ENCODE measurements at places on chromosomes 13 and 19.
A peak's percentile ranks its signal among the peaks of the same experiment; 100 is the strongest.

GRCh38 chr13:26343816-26344215, 89.9 kb downstream of the CDK8 start:
- no peaks in the 10 kb centered on the region for H3K27me3 ChIP-seq
- no peak overlapping the region for H3K27ac ChIP-seq
- H3K36me3 ChIP-seq, result peaks cover 4% of the 10 kb centered on the region
- H3K4me1 ChIP-seq, result peaks cover 3% of the 10 kb centered on the region

DNA sequence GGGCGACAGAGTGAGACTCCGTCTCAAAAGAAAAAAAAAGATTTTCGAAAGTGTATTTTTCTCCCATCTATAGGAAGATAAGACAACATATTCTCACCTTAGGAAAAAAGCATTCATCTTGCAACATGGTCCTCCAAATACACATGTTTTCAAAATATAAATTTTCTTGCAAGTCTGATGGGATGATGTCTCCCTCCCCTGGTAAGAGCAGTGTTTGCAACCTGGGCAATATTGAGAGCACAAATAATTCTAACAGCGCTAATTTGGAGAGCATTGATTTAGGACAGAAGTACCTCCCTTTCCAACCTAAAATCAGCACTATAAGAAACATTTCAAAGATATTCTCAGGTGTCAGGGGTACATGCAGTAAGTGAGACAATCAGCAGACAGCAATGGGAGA, 61.0 kb upstream of the SHISA2 start:
- no peak overlapping the region for H3K4me3 ChIP-seq
- no peak for DNase-seq
- peaks cover 5% of the 10 kb centered on the region for H3K27me3 ChIP-seq
- no peaks in the 10 kb centered on the region for H3K4me1 ChIP-seq
- H3K36me3 ChIP-seq, result no peaks in the 10 kb centered on the region

- no peak overlapping the region for H3K27ac ChIP-seq
- H3K36me3 ChIP-seq, result peaks cover 10% of the 10 kb centered on the region
- H3K27me3 ChIP-seq, result no peaks in the 10 kb centered on the region
- H3K4me3 ChIP-seq, result no peak overlapping the region
- no peaks in the 10 kb centered on the region for H3K4me1 ChIP-seq
- DNase-seq, result no peak
These were observed 41.2 kb downstream of the POLR1D start for GRCh38 chr13:27662738-27663470.

DNA sequence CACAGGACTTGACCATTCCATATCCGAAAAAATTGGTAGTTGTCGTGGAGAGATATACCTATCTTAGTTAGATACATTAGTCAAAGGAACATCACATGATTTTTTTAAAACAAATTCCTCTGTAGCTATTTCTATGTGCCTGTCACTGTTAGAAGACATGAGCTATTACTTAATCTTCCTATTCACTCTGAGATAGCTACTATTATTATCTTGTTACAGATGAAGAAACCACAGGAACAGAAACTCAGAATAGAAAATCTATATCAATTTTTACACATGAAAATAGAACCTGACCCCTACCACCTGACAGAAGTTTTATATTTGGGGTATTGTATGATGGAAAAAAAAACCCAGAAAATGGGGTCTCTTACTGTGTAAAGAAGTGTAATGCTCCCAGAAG, 68.9 kb upstream of the TDRD3 start:
- H3K27ac ChIP-seq, result no peak overlapping the region
- no peaks in the 10 kb centered on the region for H3K4me1 ChIP-seq
- no peaks in the 10 kb centered on the region for H3K36me3 ChIP-seq
- no peak overlapping the region for H3K4me3 ChIP-seq
- peaks cover 8% of the 10 kb centered on the region for H3K27me3 ChIP-seq
- DNase-seq, result no peak

GRCh38 chr13:50766013-50766412, 77.5 kb downstream of the DLEU7 start:
- no peaks in the 10 kb centered on the region for H3K36me3 ChIP-seq
- no peak overlapping the region for H3K4me3 ChIP-seq
- H3K27ac ChIP-seq, result no peak overlapping the region
- H3K4me1 ChIP-seq, result peaks cover 3% of the 10 kb centered on the region
- DNase-seq, result no peak
- H3K27me3 ChIP-seq, result peaks cover 13% of the 10 kb centered on the region

DNA sequence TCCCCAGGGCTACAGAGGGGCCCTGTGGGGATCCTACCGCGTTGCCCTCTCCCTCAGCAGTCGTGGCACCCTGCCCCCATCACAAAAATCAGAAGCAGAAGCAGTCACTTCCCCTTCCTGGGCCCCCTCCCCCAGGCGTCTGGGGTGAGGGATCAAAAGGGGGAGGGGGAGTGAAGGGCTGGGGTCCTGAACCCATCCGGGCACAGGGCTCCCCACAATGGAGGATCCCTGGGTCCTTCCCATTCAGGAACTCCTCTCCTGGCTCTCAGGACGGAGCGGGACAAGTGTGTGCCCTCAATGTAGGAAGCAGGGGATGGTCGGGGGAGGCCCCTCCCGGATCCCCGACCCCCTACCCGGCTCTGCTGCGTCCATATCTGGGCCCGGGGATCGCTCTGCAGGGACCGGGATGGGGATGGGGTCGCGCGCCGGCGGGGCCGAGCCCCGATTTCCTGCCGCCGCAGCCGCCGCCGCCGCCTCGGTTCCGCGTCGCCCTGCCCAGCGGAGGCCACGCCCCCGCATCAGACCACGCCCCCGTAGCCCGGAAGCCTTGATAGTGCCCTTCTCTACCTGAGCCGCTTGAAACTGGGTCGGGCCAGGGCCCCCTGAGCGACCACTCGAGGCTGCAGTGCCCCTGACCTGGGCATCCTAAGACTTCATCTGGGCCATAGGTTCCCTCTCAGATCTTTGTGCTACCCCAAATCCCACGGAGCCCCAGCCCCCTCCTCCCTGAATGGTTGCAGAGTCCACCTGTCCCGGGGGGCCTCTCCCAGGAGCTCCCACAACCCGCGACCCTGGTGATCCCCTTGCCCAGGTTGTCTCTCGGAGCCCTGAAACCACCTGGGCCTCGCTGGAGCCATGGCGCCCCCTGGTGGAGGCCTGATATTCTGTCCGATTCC, at the start of gene GMIP:
GMIP (minus strand) TSS at position 500 of the 896 bp plus-strand sequence; CDS start at position 372, 128 bp downstream.
- no peaks in the 10 kb centered on the region for H3K27me3 ChIP-seq
- peak; percentile 92 for DNase-seq
- peaks cover 54% of the 10 kb centered on the region for H3K36me3 ChIP-seq
- peak within 1 kb of the TSS; percentile 98 for H3K4me3 ChIP-seq

GRCh38 chr19:6275170-6275744, 4.5 kb downstream of the MLLT1 start:
- DNase-seq, result no peak
- peaks cover 21% of the 10 kb centered on the region for H3K36me3 ChIP-seq
- H3K27ac ChIP-seq, result peak overlapping the region; percentile 39
- no peak overlapping the region for H3K4me3 ChIP-seq

DNA sequence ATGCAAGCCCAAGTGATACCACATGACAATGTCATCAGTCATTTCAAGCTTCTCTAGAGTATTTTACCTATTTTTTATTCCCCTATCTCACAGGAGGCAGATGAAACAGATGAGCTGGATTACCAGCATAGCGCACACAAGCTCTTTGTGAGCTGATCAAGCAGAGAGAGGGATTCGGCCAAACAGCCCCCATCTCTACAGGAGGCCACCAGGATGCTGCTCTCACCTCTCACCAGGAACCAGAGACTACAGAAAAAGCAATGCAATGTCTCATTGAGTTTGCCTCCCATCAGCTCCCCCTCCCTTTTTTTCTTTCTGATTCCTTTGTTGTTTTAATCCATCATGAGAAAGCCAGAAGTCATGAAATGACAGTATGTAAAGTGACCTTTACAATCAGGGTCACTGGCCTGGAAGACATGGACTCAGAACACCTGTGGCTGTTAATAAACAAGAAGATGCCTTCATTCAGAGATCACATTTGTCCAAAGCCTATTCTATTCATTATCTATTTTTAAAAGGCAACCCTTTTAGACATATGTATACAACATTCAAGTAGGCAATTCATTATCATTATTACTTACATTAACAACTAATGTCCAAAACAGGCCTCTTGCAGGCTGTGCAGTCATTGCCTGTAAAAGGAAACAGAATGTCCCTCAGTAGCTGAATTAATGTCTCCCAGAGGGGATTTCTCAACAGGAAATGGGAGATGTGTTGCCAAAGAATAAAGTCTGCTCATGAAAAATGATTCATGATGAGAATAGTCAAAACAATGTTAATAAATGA, 656.6 kb downstream of the TBC1D4 start:
- H3K27ac ChIP-seq, result no peak overlapping the region
- H3K4me1 ChIP-seq, result no peaks in the 10 kb centered on the region
- H3K27me3 ChIP-seq, result no peaks in the 10 kb centered on the region
- DNase-seq, result no peak

DNA sequence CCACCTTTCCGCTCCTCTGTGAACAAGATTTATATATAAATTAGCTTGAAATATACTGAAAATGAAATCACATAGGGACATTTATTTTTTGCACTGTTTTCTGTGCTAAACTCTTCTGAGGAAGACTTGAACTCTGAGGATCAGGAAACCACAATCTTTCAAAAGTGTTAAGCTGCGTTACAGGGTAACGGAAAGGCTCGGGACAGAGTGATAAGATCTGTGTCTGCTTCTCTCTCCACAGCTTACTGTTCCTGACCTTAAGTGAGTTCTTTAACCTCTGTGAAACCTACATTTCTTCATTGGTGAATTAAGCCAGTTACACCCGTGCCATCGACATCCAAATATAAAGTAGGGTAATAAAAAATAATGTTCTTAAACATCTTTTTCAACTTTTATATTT, 38.9 kb downstream of the DACH1 start:
- no peak overlapping the region for H3K4me3 ChIP-seq
- H3K4me1 ChIP-seq, result peaks cover 7% of the 10 kb centered on the region
- H3K36me3 ChIP-seq, result no peaks in the 10 kb centered on the region
- H3K27ac ChIP-seq, result no peak overlapping the region
- H3K27me3 ChIP-seq, result no peaks in the 10 kb centered on the region

GRCh38 chr13:108155185-108156106, 59.9 kb downstream of the LIG4 start:
- no peaks in the 10 kb centered on the region for H3K36me3 ChIP-seq
- peaks cover 3% of the 10 kb centered on the region for H3K27me3 ChIP-seq
- no peak overlapping the region for H3K27ac ChIP-seq
- no peak overlapping the region for H3K4me3 ChIP-seq

- H3K4me3 ChIP-seq, result no peak overlapping the region
- DNase-seq, result no peak
- H3K27me3 ChIP-seq, result no peaks in the 10 kb centered on the region
- peaks cover 4% of the 10 kb centered on the region for H3K36me3 ChIP-seq
- H3K4me1 ChIP-seq, result peaks cover 12% of the 10 kb centered on the region
These were observed 8.7 kb downstream of the NR2F6 start for GRCh38 chr19:17236811-17237543.

DNA sequence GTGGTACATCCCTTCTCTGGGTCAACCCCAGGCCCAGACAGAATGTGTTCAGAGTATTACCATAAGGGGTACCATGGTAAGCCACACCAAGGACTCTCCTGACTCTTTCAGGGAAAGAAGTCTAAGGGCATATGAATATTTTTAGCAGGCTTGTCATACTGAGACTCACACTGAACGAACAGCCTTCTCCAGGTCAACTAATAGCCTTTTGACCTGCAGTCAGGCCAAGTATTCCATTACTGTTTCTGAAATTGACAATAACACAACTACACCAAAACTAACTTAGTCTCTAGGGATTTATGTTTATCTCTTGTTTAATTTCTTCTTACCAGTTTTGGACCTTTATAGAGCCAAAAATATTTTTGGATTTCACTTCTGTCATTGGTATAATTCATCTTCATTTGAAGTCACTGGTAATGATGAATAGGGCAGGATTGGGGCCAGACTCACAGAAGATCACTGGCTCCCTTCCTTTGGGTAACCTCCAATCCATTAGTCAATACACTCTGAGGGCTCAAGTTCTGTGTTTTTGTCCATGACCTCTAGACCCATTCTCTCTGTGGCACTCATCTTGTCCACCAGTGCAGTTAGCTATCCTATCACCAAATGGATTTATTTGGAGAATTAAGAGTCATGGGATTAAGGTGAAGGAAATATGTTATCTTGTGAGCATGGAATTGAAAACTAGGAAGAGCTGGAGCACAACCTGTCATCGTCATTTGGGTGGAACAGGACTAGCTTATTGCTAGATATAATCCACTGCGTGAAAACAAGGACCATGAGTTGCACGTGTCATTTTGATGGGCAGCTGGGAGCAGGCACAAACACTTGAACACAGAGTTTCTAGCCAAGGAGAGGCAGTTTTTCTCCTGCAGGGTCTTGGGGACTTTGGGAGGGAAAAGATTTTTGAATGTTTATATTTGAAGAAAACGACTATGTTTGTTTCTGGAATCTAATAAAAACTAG, 313.3 kb downstream of the DCLK1 start:
- no peaks in the 10 kb centered on the region for H3K36me3 ChIP-seq
- no peaks in the 10 kb centered on the region for H3K4me1 ChIP-seq
- H3K27me3 ChIP-seq, result no peaks in the 10 kb centered on the region
- no peak for DNase-seq
- H3K27ac ChIP-seq, result no peak overlapping the region
- no peak overlapping the region for H3K4me3 ChIP-seq

- H3K4me3 ChIP-seq, result no peak overlapping the region
- H3K27ac ChIP-seq, result no peak overlapping the region
- H3K27me3 ChIP-seq, result no peaks in the 10 kb centered on the region
- H3K36me3 ChIP-seq, result no peaks in the 10 kb centered on the region
- no peaks in the 10 kb centered on the region for H3K4me1 ChIP-seq
These were observed 275.3 kb upstream of the PRR20A start for GRCh38 chr13:56865416-56865815.

GRCh38 chr13:98476106-98476505, 100.8 kb downstream of the STK24 start:
- peaks cover 70% of the 10 kb centered on the region for H3K36me3 ChIP-seq
- no peak for DNase-seq
- peak overlapping the region; percentile 90 for H3K27ac ChIP-seq
- H3K4me1 ChIP-seq, result peaks cover 85% of the 10 kb centered on the region
- H3K4me3 ChIP-seq, result peak overlapping the region; percentile 68

DNA sequence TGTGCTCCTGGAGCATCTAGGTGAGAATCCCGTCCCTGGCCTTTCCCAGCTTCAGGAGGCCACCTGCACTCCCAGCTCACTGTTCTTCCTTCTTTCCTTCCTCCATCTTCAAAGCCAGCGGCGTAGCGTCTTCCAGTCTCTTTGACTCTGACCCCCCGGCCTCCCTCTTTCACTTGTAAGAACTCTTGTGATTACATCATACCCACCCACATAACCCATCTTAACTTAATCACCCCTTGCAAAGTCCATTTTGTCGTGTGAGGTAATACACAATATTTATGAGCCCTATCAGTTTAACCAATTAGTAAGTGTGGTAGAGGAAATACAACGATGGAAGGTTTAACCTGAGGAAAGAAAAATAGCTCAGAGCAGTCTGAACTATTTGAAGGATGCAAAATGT, 4.6 kb upstream of the CDC16 start:
- no peak for DNase-seq
- no peak overlapping the region for H3K4me3 ChIP-seq
- peaks cover 2% of the 10 kb centered on the region for H3K36me3 ChIP-seq

- no peak overlapping the region for H3K27ac ChIP-seq
- no peaks in the 10 kb centered on the region for H3K27me3 ChIP-seq
- H3K36me3 ChIP-seq, result peaks cover 3% of the 10 kb centered on the region
- H3K4me3 ChIP-seq, result no peak overlapping the region
These were observed 33.0 kb downstream of the XPO4 start for GRCh38 chr13:20869540-20869939.

GRCh38 chr19:48396824-48397176, 3.3 kb downstream of the GRIN2D start:
- no peak overlapping the region for H3K4me3 ChIP-seq
- H3K4me1 ChIP-seq, result peaks cover 41% of the 10 kb centered on the region
- no peaks in the 10 kb centered on the region for H3K36me3 ChIP-seq
- H3K27ac ChIP-seq, result no peak overlapping the region
- DNase-seq, result no peak
- peaks cover 54% of the 10 kb centered on the region for H3K27me3 ChIP-seq
